ENCODE measurements at places on chromosomes 11 and 22.

GRCh38 chr11:132589791-132590190 is 942.5 kb downstream of the OPCML start:
- DNase-seq = no peak

DNA sequence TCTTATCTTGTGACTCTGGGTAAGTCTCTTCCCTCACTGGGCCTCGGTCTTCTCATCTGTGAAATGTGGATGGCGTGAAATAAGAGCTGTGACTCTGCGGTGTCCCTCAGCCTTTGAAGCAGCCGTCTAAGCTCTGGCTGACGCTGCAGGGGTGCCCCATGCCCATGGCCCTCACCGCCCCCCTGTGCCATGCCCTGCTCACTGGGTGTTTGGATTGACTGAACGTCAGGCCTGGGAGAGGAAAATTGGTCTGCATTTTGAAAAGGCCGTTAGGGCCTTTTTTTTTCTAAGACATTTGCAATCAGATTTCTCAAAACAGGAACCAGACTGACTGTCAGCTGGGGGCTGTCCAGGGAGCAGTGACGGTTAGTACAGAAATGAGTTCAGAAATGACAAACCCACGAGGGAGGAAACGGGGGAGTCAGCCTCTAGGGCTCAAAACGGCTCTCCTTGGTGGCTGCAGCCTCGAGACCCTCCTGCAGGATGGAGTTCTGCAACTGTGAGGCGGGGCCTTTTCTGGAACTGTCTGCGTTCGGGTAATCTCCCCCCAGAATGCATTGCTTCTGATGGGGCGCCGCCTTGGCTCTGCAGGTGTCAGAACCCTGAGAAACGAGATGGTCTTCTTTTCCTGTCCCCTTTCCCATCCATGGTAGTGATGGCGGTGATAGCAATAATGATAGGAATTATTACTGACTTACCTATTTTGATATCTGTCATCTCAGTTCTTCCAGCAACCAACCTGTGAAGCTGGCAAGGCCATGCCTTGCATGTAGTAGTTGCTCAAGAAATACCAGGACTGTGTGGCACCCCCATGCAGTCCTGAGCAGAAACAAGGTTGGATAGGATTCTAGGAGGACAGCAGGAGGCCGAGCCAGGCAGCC is 2.0 kb downstream of the GRK2 start:
- DNase-seq = no peak

- DNase-seq = no peak
Measured at GRCh38 chr22:24072361-24072760, 61.3 kb downstream of the CABIN1 start.

DNA sequence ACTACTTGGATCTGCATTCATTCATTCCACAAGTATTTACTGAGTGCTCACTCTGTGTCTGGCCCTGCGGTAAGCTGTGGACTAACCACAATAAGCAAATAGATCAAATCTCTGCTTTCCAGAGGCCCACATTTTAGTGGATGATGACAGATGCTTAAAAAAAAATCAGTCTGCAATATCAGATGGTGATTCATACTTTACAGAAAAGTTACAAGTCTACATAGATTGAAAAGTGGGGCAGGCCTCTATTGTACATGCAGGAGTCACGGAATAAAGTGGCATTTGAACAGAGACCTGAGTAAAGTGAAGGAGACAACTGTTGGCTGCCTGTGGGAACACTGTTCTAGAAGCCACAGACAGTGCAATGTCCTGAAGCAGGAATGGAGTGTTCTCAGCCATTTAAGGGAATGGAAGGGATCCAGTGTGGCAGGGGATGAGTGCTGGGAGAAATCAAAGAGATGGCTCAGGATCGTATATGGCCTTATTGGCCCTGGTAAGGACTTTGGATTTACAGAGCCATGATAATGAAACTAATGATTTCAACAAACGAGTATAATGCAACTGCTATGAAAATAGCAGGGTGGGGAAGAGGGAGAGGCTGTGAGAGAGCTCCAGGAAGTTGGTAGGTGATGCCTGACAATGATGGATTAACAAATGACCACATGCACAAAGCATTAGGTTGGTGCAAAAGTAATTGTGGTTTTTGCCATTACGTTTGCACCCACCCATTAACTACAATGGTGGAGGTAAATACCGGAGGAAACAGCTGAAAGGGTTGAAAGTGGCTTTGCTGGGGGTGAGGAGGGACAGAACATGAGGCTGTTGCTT is 31.1 kb downstream of the TMEM45B start:
- no peak for DNase-seq

GRCh38 chr22:37412495-37413250 is 14.6 kb downstream of the ELFN2 start:
- DNase-seq = no peak

GRCh38 chr11:17798253-17798652 is 63.7 kb downstream of the KCNC1 start:
- no peak for DNase-seq

DNA sequence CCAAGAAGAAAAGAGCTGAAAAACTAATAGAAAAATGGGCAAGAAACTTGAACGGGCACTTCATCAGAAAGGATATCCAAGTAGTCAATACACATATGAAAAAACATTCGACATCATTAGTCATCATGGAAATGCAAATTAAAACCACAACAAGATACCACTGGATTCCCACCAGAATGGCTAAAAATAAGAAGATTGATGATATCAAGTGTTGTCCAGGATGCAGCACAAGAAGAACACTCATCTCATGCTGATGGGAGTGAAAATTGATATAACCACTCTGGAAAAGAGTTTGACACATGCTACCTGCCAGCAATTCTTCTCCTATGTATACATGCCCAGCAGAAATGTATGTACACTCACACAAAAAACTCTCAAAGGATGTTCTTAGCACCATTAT is 26.9 kb upstream of the SCUBE2 start:
- DNase-seq = no peak

GRCh38 chr11:45335434-45335833 is 49.3 kb upstream of the SYT13 start:
- DNase-seq = no peak

DNA sequence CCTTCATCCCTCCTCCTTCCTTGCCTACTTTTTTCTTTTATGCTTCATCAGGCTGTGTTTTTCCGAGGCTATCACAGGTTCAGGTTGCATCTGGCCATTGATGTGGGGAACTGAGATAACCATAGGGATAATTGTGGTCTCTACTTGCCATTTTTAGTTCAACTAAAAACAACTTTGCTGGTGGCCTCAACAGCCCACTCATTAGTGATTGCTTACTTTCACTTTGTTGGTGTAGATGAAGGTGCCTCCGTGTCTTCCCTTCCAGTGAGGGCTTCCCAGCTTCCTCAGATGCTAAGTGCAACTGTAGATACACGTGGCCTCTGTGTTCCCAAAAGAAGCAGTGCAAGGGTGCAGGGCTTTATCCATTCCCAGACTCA is 35.0 kb downstream of the KCNJ1 start:
- no peak for DNase-seq

GRCh38 chr22:20803696-20804324 is 29.9 kb downstream of the SERPIND1 start:
- DNase-seq = peak; percentile 5

DNA sequence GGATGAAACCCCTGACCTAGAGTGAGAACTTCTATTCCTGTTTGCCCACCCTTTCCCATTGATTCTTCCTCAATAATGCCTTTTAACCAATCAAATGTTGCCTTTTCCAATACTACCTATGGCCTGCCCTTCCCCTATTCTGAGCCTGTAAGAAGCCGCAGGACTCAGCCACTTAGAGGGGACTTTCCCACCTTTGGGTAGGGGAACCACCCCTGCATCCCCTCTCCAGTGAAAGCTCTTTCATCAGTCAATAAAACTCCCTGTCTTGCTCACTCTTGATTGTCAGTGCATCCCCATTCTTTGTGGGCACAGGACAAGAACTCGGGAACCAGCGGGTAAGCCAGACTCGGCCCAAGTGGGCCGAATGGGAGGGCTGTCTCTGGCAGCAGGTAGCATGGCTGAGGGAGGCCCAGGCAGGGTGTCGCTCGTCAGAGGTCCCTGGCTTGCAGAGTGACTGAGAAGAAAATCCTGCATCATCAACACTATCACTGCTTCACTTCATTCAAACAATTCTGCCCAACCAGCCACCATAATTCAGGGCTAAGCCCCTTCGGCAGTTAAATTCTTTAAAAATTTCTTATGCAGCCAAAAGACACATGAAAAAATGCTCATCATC is 30.4 kb downstream of the LDHAL6A start:
- no peak for DNase-seq

- no peak for DNase-seq
Measured at GRCh38 chr11:45269678-45270077, 16.5 kb downstream of the SYT13 start.

DNA sequence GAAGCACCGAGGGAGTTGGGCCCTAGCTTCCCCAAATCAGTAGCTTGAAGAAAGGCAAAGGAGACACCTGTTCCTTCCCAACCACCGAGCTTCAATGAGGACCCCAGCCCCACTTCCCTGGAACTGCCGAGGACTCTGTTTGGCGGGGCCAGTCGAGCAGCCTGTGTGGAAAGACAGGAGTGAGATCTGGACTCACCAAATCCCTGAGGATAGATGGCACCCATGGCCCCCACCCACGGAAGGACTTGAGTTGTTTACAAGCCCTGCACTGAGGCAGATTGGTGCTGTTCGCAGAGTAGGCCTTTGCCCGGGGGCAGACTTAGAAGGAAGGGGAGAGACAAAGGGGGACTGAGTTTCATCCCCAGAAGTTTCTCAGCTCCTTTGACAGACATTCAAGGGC is 64.6 kb downstream of the FEZ1 start:
- no peak for DNase-seq

DNA sequence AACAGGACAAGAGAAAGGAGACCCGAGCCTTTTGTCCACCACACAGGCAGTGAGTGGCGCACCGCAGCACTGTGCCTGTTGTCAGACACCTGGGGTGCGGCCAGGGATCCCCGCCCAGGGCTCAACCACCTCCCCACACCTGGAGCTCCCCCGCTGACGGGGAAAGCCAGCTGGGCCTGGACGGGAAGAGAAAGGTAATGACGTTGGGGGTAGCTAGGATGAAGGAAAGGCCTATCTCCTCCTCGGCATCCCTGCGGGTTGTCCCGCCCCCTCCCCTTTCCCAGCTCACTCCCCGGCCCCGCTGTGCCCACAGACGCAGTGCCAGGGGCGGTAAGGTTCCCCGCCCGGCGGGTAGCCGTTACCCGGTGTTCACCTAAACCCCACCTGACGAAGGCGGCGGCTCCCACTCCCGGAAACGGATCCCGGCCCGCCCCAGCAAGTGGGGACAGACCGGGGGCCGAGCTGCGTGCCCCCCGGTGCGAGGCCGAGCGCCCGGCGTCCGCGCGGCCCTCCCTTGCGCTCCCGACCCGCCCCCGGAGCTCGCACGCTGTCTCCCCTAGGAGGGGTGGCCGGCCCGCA is 495 bp downstream of the HYOU1 start:
- no peak for DNase-seq

- DNase-seq = no peak
Measured at GRCh38 chr11:86489442-86489841, 114.8 kb downstream of the CCDC81 start.

- no peak for DNase-seq
Measured at GRCh38 chr11:3123761-3124733, 41.1 kb downstream of the OSBPL5 start.

- no peak for DNase-seq
Measured at GRCh38 chr11:13550761-13551160, 55.0 kb upstream of the PTH start.

DNA sequence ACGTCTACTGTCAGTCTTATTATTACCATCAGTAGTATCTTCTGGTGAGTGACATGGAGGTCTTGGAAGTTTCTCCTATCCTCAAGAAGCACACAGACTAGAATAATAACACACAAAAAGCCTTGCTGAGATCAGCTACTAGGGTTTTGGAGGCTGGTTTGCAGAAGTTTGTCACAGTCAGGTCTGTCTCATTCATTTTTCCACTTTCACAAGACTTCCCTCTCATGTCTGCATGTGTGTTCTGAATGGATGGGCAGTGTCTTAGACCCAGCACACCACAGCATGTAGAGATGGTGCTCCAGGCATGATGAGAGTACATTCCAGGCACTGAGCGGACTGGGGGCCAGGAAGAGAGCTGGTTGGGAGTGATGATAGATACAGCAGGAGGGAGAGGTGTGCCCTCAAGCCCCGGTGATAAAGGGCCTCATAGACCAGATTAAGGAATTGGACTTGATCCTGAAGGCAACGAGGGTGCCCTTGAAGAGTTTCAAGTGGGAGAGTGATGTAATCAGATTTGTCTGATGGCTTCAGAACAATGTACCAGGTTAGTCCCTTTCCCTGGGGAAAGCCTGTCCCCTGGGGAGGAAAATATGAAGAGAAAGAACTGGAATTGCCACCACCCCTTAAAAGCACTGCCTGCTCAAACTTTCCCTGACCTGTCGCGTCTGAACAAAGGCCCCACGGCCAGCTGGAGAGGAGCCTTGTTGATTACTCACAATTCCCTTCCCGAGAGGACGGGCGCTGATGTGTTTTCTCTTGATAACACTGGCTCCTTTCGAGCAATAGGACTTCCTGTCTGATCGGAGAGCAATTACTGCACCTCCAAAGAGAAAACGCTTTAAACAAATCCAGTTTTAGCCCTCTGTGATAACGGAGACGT is 45.1 kb upstream of the LMO2 start:
- no peak for DNase-seq

Measured in stimulated activated CD8-positive, alpha-beta memory T cell treated with anti-CD3 and anti-CD28 coated beads, Interleukin-7, amount 100 ng/mL, for 24 hours (primary cell).